ENCODE measurements at places on chromosomes 2 and 18.

GRCh38 chr2:205715831-205716525 is 33.7 kb downstream of the NRP2 start:
- DNase-seq = no peak

- no peak for DNase-seq
These were observed 71.1 kb downstream of the ARHGEF33 start for GRCh38 chr2:38960609-38961320.

- DNase-seq = no peak
These were observed 2.1 kb upstream of the GPR75 start for GRCh38 chr2:53861824-53862223.

GRCh38 chr2:11753886-11754699 is 7.7 kb downstream of the LPIN1 start:
- DNase-seq = peak; percentile 11

DNA sequence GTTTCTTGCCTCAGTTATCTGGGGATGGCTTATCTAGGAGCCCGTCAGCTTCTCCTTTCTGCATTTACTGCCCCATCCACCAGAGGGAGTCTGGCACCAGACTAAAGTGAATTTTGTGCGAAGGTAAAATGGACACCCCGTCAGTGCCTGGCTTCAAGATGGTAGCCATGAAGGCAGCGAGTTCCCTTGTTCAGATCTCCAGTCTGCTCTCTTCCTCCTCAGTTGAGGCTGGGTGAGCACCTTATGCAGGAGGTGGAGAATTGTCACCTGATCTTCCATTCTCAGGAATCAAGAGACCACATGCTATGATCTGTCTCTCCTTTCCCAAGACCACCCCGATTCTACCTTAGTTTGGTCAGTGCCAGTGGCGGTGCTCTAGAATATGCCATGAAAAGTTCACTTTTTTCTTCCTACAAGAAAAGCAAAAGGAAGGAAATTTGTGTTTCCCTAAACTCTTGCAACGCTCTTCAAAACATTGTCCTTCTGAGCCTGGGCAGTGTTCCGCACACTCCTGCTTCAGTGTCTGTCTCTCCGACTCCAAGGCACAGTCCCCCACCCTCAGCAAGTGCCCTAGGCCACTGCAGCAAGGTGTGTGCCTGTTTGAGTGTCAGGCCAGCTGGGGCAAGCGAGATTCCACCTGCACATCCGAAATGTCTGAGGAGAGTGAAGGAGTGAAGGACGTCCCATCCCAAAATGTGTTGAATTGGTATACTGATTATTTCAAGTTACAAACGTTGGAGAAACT is 168.6 kb downstream of the SS18 start:
- DNase-seq = no peak

GRCh38 chr18:39698436-39698835 is 2132.8 kb upstream of the CELF4 start:
- no peak for DNase-seq

- DNase-seq = no peak
These were observed 573.7 kb upstream of the NXPH2 start for GRCh38 chr2:139353874-139354273.

- DNase-seq = no peak
These were observed 1.1 kb upstream of the BOLL start for GRCh38 chr2:197786010-197786877.

DNA sequence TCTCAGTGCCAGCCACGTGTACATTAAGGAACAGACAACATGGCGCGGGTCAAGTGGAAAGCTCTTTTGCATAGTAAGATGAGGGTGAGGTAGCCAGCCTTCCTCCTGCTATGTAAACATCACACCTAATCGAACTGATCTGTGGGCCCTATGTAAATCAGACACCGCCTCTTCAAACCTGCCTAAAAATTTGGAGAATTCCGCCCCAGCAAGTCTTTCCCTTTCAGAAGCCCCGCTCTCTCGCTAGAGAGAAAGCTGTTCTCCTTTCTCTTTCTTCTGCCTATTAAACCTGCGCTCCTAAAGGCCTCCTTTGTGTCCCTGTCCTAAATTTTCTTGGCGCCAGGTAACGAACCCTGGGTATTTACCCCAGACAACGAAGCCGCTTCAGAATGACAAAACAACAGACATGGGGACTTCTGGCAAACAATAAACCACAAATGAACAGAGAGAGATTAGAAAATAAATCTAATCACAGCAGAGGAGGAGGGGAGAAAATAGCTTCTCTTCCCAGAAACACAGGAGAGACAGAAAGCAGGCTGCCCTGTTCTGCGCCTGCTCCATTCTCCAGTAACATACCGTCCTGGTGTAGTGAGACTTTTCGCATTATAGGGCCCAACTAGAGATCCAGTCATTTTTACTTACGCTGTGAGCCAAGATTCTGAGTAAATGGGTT is 31.9 kb upstream of the CYP1B1 start:
- DNase-seq = no peak

GRCh38 chr2:11552260-11552638 is 18.4 kb downstream of the GREB1 start:
- no peak for DNase-seq

DNA sequence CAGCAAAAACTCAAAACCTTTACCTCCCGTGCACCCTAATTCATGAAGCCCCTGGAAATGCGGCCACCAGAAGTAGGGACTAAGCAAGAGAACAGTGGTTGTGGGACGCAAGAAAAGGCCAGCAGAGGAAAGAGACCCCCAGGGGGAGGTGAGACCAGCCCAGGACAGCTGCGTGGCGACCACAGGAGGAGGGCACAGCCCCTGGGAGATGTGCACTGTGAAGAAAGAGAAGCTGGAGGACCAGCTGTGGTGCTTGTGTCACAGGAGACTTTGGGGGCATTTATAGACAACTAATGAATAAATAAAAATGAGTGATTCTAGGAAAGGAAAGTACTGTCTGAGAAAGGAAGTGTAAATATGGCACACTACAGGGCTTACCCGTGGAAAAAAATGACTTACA is 263.8 kb downstream of the EIPR1 start:
- DNase-seq = no peak
